ENCODE measurements at places on chromosomes 2 and 18. TPM values are rescaled to one million over a fixed set of nuclear protein-coding genes. Genes with fewer than 3 reads are reported as not detected.

SLC5A7 gene
- total RNA-seq, result not detected

PRSS56 gene
- total RNA-seq, result not detected

NPPC gene
- total RNA-seq, result 2.4 TPM

RAB27B gene
- not detected for total RNA-seq

GRCh38 chr18:56327191-56327885 lies 311.1 kb downstream of the TXNL1 start:
- no peak for DNase-seq

DNA sequence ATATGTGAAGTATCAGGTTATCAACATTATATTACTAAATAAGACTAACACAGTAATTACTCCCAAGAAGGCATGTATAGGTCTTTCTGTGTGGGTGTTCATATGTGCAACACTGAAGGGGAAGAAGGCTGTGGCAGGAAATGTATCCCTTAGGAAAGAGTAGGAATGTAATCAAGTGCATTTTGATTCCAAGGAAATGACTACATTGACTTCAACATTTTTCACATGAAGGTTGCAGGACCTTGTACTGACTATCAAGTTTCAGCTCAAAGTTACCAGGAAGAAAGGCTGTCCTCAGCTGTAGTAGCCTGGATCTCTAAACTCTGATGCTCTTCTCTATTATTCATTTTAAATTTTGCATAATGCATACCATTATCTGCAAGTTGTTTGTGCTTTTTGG lies 680.8 kb downstream of the NYAP2 start:
- no peak for DNase-seq

Measured in SK-MEL-5 (cell line).